ENCODE measurements at places on chromosomes 6 and 20.
A peak's percentile ranks its signal among the peaks of the same experiment; 100 is the strongest.

DNA sequence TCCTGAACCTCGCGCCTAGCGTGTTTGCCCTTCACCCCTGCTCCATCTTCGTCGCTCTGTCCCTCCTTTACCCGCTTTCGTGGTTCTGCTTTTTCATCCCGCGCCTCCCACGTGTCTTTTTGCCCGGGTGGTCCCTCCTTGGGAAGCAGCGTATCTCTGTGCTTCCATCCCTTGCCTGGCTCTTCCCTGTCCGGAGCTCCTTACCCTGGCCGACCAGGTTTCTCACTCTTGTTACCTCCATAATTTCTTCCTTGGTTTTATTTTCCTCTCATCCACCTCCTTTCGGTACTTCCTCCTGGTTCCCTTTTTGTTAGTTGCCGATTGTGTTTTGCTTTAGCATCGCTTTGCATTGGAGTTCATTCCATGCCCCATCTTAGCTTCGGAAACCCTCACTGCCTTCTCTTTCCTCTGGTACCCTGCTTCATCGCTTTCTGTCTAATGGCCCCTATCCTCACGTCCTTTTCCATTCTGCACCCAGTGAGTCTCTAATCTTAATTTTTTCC, 735 bp downstream of the FAM135A start:
- DNase-seq = peak; percentile 27

GRCh38 chr20:62587757-62588402, 54.4 kb upstream of the SLCO4A1 start:
- no peak for DNase-seq

DNA sequence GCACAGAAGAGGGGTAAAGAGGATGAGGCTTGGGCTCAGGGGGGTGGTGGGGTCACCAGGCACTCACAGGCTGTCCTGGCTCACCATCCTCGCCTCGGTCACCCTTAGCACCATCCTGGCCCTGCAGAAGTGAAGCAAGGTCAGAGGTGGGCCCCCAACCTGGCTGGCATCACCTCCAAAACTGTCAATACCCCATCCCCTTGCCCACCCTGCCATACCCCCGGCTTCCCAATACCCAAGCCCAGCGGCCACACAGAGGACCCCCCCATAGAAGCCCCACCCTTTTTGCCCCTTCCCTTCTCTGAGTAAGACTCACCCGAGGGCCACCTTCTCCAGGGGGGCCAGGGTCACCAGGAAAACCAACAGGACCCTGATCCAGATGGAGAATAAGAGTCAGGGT, 23.6 kb downstream of the COL11A2 start:
- DNase-seq = no peak

DNA sequence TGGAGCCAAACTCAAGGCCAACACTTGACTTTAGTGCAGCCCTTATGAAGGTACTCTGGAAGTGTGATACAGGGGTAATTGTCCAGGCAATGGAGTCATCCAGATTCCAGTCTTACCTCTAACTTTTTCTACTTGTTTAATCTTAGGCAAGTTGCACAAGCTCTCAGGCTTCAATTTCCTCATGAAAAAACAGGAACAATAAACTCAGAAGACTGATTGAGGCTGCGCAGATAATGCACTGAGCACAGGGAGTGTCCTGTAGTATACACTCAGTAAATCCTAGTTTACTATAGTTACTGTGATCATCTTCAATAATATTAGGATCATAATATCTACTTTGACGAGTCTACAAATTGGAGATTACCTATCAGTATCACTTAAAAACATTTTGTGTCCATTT, 127.5 kb upstream of the SMLR1 start:
- no peak for DNase-seq

DNA sequence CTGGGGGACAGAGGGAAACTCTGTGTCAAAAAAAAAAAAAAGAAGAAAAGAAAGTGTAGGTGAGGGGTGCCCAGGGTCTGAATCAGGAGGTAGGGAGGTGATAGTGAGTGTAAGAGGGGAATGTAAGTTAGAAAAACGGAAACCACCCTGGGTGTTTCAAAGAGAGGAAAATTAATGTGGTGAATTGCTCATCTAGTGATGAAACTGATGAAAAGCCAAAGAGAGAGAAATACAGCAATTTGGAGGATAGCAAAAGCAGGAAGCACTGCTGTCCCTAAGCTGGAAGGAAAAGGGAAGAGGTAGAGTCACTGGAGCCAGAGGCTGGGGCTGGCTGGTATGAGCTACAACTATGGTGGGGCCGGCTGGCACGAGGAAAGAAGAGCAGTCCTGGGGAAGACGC, 85.0 kb upstream of the CEP85L start:
- no peak for DNase-seq

- DNase-seq = no peak
Measured at GRCh38 chr20:47876311-47877088, 91.2 kb upstream of the SULF2 start.

DNA sequence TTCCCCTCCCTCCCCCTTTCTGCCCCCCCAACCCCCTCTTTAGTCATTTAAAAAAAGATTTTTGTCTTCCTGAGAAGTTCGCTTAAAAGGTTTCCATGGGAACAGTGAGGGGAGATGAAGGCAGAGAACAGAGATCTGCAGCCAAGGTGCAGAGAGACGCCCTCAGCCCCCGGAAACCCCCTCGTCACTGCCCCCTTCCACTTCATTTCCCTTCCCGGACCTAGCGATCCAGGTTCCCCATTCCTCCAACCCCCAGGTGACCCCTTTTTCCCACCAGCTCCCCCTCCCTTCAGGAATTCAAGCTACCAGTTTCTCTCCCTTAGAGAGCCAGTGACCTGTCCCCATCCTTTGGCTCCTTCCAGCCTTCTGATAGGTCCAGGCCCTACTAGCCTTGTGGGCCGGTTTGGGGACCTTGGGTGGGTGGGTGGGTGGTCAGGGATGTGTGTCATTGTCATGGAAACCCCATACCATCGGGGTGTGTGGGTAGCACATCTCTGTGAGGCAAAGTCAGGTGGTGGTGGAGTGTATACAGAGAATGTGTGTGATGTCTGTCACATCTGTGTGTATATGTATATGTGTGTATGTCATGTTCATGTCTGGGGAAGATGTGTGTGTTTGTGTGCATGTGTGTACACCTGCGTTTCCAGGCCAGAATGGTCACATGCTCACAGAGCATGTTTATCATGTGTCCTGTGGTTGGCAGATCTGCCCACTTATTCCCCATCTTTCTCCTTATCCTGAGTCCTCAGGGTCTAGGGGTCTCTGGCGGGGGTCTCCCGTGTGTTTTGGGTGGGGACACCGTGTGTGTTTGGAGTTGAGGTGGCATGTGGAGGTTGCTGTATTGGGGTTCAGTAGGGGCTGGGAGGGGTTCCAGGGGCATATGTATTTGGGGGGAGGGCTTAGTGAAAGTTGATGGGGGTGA, 7.0 kb downstream of the SYNGAP1 start:
- DNase-seq = peak; percentile 23

All from NCI-H345 (cell line).